Left ventricle myocardium superior (tissue), 1 donor: ENCODE measurements at places on chromosomes 12 and 14. TPM values are rescaled to one million over a fixed set of nuclear protein-coding genes. Genes with fewer than 3 reads are reported as not detected.
A peak's percentile ranks its signal among the peaks of the same experiment; 100 is the strongest.

CLEC1B gene
- total RNA-seq = not detected

DNA sequence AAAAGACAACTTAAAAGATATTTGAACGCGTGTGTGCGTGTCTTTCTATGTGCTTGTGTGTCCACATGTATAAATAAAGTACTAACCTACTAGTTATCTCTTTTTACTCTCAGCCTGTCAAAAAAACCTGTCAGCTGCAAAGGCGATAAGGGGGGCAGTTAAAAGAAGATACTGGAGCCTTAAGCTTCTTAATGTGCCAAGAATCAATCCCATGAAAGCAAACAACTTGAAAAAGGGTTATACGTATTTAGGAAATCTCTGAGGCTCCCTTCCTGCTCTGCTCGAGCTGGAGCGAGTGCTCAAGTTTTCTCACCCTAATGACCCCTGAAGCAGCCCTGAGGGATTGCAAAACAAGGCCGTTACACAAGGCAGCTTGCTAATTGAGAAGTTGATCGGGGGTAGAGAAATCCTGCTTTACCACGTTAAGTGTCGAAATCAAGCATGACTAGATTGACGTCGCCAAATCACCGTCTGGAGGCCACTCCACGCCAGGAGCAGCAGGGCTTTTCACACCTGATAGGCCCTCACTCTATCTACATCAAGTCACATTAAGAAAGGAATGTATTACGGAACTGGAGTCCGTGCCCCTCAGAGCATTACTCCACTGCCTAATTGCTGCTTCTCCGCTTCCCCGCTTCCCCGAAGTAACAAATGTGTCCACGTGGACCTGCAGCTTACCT, 32.4 kb downstream of the LMO3 start:
- DNase-seq = peak; percentile 32

- DNase-seq = peak; percentile 68
Measured at GRCh38 chr14:50000380-50001150, 107.7 kb downstream of the ARF6 start.

GRCh38 chr12:96812153-96812552, 94.9 kb upstream of the NEDD1 start:
- DNase-seq = no peak
